ENCODE measurements at places on chromosomes 11 and 22.

DNA sequence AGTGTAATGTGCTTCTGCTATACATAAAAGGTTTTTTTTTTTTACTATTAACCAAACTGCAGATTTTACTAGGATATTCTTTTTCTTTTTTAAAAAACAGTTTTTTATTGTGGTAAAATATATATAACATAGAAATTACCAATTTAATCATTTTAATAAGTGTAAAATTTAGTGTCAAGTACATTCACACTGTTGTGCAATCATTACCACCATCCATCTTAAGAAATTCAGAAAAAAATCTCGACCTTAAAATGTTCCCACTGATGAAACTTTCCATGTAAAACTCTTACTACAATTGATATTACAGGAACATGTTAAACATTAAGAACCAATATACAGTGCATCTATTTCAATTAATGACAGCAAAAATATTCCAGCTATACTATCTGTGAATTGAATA lies 244.8 kb upstream of the FAT3 start:
- no peak for DNase-seq

DNA sequence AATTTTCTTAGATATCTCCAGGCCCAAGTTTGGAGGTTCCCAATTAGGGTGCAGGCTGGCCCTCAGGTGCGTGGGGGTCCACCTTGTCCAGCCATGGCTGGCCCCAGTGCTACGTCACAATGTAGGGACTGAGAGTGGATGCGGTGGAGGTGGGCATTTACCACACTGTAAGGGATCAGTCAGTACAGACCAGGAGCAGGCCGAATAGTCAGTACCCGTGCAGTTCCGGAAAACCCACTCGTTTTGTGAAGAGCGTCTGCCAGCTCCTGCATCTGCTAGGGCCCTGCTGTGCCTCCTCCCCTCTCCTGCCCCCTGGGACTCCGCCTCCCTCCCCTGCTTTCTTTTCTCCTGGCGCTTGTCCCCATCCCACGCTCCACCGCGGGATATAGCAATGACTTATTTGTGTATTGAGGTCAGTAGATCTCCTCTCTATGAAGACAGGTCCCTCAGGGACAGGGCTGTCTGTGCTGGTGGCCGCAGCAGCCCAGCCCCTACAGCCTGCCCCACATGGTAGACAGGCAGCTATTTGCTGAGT lies 50.4 kb upstream of the SEPTIN5 start:
- peak; percentile 73 for DNase-seq

DNA sequence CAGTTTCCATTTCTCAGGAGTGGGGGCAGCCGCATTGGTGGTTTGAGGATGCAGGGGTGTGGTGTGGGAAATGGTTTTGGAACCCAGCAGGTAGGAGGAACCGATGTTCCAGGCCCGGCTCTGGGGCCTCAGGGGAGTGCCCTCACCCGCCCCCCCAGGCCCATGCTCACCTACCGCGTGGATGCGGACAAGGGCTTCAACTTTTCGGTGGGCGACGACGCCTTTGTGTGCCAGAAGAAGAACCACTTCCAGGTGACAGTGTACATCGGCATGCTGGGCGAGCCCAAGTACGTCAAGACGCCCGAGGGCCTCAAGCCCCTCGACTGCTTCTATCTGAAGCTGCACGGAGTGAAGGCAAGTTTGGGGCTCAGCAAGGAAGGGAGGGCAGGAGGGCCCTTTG lies 18.6 kb downstream of the TMEM258 start:
- no peak for DNase-seq

DNA sequence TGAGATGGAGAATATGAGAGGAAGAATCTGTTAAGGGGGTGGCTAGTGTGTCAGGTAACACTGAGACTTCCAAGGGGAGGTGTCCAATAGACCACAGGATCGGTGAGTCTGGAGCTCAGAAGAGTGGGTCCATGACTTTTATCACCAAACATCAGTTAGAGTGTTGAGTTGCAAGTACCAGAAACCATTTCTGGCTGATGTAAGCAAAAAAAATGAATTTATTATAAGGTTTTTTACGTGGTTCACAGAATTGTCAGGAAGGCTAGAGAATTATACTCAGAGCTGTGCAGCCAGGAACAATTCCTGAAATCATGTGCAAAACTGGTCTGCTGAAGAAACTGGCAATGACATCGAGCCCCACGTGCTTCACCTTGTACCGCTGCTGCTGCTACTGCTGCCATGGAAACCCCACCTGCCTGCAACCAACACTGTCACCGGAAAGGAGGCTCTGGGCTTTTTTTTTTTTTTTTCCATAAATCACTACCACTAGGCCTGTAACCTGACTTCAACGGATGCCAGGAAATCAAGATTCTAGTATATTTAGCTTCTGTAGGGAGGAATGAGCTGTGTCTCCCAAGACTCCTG lies 16.6 kb upstream of the STK33 start:
- DNase-seq: no peak

DNA sequence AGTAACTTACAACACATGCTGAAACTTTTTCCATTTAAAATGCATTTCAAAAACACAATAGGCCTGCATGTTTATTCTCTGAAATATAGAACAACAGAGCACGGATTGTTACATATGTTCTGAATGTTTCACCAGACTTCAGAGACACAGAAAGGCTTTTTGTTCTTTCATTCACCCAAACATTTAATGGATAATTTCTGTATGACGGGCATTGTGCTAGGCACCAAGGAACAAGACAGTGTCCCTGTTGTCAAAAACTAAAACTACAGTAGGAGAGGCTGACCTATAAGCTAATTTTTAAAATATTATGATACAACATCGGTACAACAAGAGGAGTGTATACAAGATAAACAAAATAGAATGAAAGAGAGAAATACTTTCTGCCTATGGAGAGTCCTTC lies 81.9 kb upstream of the TEAD1 start:
- no peak for DNase-seq

DNA sequence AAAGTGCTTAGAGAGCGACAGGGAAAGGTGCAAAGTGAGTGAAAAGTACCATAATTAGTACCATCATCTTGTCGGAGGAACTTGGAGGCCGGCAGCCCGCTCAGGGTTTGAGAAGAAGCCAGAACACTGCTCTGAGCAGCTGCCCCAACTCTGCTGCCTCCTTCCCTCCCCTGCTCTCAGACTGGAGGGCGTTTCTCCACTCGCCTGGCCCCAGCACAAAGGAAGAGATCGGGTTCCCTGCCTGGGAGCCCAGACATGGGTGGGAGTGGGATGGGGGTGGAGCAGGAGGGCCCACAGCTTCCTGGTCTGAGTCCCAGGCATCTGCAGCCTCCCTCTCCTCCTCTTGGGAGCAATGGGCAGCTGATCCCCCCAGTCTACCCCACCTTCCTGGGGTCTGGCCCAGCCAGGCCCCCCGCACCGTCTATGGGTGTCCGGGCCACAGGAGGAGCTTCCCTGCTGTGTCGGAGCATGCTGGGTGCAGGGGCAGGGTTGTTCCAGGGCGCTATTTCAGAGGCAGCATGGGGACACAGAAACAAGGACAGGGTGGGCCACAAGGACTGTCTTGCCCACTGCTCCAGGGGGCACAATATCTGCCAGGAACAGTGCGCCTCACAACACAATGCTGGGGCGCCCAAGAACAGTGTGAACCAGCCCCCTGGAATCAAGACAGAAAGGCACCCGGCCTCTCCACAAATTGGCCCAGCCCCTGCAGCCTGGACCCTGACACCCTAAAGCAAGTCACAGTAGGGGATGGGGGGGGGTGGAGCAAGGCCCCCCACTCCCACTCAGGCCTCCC lies 4.8 kb downstream of the LIF start:
- DNase-seq: no peak

DNA sequence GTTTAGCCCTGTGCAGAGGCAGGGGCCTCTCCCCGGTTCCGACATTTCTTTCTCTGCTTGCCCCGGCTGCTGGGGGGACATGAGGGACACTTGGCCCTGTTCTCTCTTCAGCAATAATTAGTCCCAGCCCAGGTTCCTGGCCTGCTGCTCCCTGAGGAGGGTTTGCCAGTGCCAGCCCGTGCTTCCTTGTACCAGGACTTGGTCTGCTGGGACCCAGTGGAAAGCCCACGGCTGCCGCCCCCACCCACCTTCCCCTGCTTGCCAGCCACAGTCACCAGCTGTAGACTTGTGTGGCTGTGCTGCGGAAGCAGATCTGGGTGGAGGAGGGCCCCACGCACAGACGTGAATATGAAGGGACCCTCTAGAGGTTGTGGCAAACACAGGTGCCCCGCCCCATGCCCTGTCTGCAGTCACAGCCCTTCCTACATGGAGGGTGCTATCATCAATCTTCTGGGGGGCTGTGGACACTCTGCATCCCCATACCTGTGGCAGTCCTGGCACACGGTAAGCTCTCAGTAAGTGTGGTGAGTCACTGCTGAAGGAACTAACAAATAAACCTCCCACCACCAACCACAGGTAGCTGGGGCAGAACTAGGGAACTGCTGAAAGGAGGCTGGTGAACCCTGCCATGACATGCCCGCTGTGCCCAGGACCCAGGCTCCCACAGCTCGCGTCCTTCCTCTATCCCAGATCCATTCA lies 949 bp downstream of the TP53AIP1 start:
- DNase-seq: no peak

GRCh38 chr11:46724088-46724487 lies 5.1 kb downstream of the F2 start:
- DNase-seq: no peak

DNA sequence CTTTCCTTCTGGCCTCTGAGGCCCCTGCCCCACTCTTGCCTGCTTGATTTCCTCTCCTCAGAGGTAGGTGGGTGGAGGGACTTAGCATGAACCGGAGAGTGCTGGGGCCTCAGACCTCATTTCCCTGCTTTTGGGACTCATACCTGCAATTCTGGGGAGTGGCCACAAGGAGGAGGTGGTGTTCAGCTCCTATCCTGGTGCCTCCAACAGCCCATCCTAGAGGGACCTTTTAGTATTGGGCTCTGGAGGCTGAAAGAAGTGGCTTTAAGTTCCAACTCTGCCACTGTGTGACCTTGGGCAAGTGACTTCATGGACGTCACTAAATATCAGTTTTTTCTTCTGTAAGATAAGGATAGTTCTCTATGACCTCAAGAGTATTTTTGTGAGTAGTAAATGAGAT lies 98.6 kb downstream of the KIAA1671 start:
- no peak for DNase-seq

- DNase-seq: no peak
These were observed 19.2 kb downstream of the PDE2A start for GRCh38 chr11:72655014-72655413.

- DNase-seq: no peak
These were observed 570.6 kb upstream of the LARGE1 start for GRCh38 chr22:34490886-34491285.

GRCh38 chr11:115170133-115170815 lies 333.9 kb downstream of the CADM1 start:
- peak; percentile 22 for DNase-seq

DNA sequence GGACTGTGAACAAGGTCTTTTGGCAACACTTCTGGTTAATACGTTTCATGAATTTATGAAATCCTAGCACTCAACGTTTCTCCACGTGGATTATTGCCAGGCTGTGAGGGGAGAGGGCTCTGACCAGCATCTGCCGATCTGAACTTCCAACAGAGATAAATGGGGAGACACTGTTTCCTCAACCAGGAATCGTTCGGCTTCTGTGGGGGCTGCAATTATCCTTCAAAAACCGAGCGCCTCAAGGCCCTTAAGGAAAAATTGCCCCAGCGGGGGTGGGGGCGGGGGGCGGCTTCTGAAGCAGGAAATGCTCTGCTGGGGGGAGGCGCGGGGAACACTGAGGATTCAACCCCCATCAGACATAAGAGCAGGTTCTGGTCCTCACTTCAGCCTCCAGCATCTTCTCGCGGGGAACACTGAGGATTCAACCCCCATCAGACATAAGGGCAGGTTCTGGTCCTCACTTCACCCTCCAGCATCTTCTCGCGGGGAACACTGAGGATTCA lies 155.6 kb downstream of the BRD1 start:
- DNase-seq: no peak

GRCh38 chr11:119117004-119117706 lies 4.2 kb upstream of the HINFP start:
- DNase-seq: no peak

DNA sequence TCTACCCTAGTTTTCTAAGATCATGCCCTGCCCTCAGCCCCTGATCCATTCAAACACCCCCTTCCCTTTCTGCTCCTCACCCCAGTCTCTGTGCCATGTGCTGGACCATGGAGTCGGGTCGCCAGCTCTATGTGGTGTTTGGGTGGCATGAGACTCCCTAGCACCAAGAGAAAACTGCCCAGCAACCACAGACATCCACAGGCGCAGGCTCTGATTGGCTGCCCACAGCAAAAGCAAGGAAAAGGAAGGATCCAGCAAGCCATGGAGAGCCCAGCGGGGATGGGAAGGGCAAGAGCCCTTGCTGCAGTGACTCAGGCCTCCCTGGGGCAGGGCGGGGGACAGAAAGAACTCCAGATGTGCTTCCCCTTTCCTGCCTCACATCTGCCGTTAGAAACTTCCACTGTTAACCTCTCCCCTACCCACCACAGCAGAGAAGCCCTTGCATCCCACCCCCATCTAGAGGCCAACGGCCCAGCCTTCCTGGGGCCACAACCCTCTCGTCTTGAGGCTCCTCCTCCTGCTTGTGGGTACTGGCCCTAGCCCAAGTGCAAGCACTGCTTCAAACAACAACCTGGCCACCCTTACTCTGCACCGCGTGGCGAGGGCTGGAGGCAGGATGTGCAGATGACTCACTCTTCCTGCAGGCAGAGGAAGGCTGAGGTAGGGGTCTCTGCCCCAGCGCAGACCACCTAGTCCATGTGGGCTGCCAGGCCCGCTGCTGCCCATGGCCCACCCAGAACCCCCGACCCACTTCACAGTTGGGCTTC lies 9.7 kb upstream of the AHNAK start:
- DNase-seq: peak; percentile 99

GRCh38 chr11:33941637-33942160 lies 49.8 kb upstream of the LMO2 start:
- peak; percentile 21 for DNase-seq

DNA sequence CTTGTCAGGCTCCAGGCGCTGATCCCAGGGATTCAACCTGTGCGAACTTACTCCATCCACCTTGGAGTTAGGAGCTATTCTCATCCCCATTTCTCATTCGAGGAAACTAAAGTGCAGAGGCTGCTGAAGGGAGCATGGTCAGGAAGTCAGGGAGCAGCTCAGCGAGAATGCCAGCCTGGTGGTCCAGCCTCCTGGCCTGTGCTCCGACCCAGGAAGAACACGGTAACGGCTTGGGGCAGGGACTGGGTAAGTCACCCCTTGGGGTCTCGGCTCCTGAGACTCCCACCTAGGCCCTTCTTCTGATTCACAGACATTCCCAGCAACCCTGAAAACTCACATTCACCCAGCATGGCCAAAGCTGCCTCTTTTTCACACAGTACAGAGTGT lies 132.8 kb downstream of the CRYBB2 start:
- no peak for DNase-seq

DNA sequence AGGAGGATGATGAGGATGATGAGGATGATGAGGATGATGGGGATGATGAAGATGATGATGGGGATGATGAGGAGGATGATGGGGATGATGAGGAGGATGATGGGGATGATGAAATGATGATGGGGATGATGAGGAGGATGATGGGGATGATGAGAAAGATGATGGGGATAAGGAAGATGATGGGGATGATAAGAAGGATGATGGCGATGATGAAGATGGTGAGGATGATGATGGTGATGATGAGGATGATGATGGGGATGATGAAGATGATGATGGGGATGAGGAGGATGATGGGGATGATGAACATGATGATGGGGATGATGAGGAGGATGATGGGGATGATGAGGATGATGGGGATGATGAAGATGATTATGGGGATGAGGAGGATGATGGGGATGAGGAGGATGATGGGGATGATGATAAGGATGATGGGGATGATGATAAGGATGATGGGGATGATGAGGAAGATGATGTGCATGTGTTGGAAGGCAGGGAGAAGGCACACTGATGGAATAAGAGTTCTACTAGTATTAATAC lies 78.9 kb upstream of the MTMR2 start:
- DNase-seq: no peak

GRCh38 chr11:60251485-60252212 lies 8.7 kb upstream of the MS4A4E start:
- no peak for DNase-seq

Data from fibroblast of mammary gland (primary cell).